ENCODE measurements at places on chromosomes 3 and 15.

- no peak for DNase-seq
These were observed 75.1 kb upstream of the FBN1 start for GRCh38 chr15:48720646-48721045.

DNA sequence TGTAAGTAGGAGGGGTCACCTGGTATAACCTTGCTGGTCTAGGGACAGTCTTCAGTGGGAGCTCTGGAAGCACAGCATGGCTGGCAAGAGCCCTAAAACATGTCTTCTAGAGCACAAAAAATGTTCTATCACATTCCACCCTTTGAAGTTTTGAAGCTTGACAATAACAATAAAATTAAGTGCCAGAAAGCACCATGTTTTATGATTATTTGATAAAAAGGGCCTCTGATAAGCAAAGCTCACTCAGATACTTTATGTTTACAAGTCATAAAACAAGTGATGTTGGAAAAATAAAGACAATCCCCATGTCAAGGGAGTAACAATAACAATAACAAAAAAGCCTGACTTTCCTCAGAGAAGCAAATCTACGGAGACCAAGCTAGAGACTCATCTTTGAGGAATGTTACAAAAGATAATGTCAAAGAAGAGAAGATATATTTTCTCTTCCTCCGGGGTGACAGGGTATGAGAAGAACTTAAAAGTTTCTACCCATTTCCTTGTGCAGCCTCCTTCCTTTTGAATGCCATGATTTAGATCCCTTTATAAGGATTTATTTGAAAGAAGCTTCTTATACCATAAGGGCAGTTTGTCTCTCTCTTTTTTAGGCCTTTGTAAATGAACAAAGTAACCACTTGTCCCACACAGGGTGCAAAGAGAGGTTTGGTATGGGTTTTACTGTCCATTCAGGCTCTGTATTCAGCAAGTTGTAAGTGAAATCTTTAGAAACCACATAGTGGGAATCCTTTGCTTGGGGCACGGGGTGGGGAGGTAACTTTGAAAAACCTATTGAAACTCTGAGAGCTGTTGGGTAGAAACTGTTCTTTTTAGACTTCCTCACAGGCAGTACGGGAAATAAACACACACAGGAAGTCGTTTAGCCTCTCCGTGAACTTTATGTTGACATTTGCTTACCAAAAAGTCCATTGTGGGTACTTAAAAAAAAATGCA lies 109.6 kb upstream of the RBMS3 start:
- DNase-seq = no peak

DNA sequence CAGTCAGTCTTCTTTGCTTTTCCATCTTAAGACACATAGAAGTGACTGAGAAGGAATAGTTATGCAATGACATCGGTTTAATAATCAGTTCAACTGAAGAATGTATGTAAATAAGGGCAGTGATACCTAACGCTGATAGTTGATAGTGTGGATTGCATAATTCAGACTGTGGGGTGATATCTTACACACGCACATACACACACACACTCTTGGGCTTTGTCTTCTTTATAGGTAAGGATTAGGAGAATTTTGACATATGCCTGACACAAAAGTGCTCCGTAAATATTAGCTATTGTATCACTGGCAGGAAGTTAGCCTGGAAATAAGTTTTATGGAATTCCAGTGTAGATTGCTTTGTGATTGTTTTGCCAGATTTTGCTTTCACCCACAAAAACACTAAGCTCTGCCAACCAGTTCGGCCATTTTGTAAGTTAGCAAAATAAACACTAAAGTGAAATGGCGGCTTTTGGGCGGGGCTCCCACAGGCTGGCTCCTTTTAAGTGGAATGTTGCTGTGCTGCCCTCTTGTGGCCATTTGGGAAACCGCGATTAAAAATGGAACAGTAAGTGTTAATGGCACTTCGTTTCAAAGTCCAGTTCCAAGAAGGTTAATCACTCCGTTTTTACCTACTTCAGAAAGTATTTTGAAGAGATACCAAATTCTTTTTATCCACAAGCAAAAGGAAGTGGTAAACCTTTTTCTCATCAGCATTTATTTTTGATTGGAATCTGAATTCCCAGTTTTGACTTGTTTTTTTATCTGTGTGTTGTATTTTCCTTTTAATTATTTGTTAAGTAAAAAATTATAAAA lies 17.7 kb downstream of the CHD2 start:
- peak; percentile 56 for DNase-seq

- DNase-seq = no peak
These were observed 27.2 kb downstream of the INTS14 start for GRCh38 chr15:65583701-65584100.

GRCh38 chr3:100630664-100631063 lies 21.3 kb downstream of the ADGRG7 start:
- DNase-seq = no peak

DNA sequence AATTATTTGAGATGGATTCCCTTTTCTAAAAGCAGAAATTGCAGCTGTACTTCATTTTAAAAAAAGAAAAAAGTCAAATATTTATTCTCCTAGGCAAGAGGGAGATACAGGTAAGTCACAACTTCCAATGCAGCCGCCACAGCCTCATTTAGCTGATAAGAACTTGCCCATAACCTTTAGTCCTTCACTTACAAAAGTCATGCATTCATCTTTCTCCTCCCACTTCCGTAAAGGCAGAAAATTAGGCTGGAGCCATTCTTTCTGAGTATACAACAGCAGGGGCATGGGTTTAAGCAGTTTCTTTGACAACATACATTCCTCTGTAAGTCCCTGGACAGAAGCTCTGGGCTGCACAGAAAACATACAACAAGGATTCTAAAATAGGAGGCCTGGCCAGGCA lies 4.3 kb downstream of the SUCLG2 start:
- no peak for DNase-seq

DNA sequence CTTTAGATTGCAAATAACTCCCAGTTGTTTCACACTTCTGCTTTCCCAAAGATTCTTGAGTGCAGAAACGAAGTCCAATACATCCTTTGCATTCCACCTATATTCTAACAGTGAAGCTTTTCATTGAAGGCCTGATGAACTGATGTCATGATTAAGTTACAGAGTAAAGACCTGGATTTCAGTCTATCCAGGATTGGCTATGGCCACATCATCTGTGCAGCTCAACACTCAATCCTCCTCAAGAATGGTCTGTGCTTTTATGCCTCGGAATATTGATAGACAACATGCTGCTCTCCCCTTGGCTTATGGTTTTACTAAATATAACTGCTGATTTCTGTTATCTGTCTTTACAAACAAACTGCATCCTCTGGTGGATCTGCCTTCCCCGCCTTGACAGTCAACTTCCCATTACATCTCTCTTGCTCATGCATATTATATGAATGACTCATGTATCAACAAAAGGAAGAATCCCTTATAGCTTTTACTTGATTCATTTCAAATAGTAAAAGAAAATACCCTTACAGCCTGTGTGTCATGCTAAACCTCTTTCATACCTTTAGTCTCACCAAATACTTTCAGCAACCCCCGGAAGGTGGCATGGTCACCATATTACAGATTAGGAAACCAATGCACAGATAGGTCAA lies 59.5 kb downstream of the SCN11A start:
- no peak for DNase-seq

- no peak for DNase-seq
These were observed 9.1 kb downstream of the CIDEC start for GRCh38 chr3:9870978-9871377.

DNA sequence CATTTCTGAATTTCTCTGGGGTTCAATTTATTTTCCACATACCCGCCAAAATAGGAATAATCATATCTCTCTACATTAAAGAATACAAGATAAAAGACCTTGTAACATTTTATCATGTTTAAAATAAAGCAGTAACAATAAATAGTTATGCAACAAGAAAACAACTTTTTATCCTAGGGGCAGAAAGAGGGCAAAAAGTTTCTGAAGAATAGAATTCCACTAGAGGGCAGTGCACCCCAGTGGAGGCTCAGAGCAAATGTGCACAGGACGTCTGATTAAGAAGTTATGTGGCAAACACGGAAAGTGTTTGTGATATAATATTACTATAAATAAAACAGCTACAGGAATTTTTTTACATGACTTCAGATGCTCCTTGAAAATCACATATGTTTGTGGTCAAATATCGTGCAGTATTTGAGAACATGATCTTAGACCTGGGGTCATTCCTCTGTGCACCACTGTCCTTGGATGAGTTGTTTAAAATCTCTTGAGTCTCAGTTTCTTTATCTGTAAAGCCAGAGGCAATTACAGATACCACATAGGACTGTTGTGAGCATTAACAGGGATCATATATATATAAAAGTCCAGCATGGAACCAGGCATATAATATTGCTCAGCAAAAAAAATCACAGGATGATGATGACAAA lies 13.2 kb upstream of the PIK3R4 start:
- DNase-seq = no peak

DNA sequence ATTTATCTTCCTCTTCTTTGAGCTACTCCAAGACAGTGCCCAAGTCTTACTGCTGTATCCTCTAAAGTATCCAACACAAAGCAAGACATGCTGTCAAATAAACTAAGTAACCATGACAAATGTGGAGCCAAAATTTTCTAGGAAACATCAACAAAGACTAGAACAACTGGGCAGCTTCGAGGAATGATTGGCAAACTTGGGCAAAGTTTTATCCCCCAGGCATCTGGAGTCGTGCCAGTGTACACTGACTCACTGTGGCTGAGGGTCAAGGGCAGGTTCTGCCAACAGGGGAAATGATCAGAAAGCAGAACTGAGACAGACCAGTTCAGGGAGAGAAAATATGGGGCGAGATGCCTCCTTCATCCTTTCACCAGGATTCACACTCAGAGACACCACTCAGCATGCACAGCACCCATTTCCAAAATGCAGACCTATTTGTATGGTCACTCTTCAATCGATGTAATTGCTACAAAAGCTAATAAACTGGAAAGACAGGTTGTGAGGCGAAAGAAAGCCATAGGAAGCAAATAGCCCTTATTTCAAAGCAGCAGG lies 65.8 kb downstream of the MB21D2 start:
- DNase-seq = no peak

DNA sequence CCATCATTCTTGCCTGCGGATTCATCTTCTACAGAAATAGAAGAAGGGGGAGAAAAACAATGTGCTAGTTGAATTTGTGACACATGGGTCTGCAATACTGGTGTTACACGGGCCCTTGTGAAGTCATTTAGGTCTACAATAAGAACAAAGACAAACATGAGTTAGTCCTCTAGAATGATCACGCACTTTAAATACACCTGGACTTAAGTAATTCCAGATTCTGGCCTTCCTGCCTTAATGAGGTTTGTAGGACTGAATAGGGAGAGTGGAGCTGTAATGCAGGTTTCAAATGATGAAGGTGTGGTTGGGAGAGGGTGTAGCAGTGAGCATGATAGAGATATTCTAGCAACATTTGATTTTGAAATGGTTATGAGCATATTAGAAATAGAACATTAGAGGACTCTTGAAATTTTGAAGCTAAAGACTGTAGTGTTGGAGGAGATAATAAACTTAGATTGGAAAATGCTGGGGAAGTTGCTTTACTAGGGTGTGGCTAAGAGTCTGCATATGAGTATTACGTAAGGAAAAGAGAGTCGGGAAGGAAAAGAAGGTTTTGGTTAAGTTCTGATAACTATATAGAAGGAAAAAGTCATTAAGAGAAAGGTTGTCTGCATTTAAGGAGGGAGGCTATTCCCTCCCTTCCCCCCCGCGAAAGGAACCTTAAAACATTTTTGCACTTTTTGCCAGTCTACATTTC lies 606 bp downstream of the EIF2A start:
- DNase-seq = no peak

DNA sequence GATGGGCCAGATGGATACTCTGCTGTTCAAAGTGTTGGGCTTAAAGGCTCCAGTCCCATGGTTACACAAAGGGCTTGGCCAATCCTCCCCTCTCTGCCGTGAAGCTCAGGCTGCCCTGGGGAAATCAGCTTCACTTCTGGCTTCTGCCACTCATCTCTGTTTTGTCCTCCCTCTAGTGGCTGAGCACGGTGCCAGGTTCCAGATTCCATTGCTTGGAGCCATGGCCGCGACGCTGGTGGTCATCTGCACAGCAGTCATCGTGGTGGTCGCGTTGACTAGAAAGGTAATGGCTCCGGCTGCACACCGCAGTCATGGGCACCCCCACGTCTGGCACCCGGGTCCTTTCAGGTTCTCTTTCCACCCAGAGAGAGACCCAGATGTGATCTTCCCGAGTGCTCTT lies 5.6 kb downstream of the TIGIT start:
- no peak for DNase-seq

- no peak for DNase-seq
These were observed 361.9 kb downstream of the CLSTN2 start for GRCh38 chr3:140296796-140297352.

DNA sequence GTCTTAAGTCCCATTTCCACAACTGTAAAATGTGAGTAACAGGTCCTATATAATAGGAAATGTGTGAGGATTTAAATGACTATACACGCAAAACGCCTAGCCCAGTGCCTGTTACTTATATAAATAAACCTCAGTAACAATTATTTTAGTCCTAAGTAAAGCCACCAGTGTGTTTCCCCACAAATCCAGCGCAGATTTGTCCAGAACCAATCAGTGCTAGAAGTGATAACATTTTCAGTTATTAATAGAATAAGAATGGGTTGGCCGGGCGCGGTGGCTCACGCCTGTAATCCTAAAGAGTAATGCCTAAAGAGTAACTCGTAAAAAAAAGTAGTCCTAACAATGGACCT lies 561 bp downstream of the RPAP1 start:
- no peak for DNase-seq

GRCh38 chr3:49162751-49163419 lies 3.2 kb downstream of the CCDC71 start:
- no peak for DNase-seq

GRCh38 chr15:68154923-68155559 lies 50.1 kb downstream of the CALML4 start:
- DNase-seq = no peak

GRCh38 chr3:167450195-167450594 lies 23.6 kb downstream of the SERPINI2 start:
- DNase-seq = no peak

- no peak for DNase-seq
These were observed 22.7 kb downstream of the ERICH6 start for GRCh38 chr3:150681057-150681456.

DNA sequence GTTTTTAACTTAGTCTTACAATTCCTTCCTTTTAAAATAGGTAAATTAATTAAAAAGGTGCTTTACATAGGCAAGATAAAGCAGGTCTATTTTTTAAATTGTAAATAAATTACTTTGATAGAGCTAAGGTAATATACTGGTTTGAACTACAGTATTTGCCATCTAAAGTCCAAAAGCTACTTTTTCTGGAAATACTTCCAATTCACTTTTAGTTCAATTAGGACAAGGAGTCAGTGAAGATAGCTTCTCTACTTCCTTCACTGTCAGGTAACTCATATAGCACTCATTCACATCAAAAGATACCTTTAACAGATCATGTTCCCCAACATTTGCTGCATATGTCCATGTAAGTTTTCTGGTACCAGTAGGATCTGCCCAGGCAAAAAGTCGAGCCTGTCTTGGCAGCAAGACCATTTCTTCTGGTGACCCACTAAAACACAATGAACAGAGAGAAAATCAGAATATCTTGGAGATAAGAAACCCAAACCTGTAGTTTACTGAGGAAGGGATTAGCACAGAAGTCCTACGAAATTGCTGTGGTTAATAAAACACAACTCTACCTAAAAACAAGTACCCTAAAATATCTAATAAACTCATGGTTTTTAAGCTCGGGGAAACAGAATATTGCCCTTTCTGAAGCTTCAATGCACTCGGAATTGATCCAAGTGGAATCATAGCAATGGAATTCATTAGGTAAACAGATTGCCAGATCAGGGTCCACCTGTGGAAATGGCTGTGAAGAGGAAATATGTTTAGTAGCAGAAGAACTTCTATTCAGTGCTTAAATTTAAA lies 153.1 kb downstream of the VPS13C start:
- DNase-seq = no peak

Measured in esophagus squamous epithelium (tissue), 5 donors.